ENCODE measurements at places on chromosomes 1 and 21. TPM values are rescaled to one million over a fixed set of nuclear protein-coding genes. Genes with fewer than 3 reads are reported as not detected.

DNA sequence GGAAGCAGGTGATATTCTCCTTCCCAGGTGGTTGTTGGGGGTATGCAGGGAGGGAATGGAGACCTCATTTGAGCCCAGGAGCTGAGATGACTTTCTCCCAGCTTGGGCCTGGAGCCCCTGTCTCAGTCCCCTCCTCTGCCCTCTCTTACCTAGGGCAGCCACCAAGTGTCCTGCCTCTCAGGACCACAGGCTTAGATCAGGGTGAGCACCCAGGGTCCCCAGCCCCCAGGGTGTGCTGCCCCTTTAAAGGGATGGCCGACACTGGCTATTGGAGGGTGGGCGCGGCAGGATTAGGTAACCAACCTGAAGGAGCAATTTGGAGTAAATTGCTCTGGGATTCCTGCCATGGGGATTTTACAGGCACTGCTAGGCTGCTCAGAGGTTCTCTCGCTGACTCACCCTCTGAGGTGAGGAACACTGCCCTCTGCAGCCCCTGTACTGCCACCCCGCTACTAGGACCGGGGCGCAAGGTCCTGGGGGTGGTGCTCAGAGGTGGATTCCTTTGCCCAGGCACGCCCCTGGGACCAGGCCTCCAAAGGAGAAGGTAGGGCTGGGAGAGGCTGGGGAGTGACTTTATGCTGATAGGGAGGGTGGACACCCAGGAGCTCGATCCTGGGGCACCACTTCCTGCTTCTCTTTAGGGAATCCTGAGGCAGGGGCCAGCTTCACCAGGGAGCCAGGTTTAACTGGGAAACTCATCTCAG lies 1.5 kb downstream of the RPS6KA1 start:
- no peak for DNase-seq

GRCh38 chr1:56017336-56017735 lies 562.0 kb downstream of the PLPP3 start:
- no peaks in the 10 kb centered on the region for H3K36me3 ChIP-seq
- no peaks in the 10 kb centered on the region for H3K27me3 ChIP-seq
- no peak overlapping the region for H3K27ac ChIP-seq
- H3K4me1 ChIP-seq, result no peaks in the 10 kb centered on the region
- H3K4me3 ChIP-seq, result no peak overlapping the region
- DNase-seq, result no peak

DNA sequence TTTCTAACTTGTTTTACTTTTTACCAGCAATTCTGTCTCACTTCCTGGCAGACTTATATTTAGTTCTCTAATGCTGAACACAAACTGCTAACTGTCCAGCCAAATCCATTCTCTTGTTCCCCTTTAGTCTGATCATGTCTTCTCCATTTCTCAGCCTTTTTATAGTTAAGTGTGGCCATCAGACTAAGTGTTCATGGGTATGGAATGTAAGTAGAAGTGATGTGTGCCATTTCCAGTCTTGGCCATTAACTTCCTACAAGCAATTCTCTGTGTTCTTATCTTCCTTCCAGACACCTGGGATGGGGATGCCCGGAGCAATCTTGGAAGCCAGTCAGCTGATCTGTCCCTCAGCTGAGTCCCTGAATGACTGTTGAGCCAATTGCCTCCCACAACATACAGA lies 165.8 kb downstream of the ST6GALNAC3 start:
- no peak overlapping the region for H3K27ac ChIP-seq
- H3K4me1 ChIP-seq, result no peaks in the 10 kb centered on the region
- no peaks in the 10 kb centered on the region for H3K36me3 ChIP-seq
- H3K4me3 ChIP-seq, result no peak overlapping the region
- no peaks in the 10 kb centered on the region for H3K27me3 ChIP-seq

GRCh38 chr1:117166076-117166475 lies 44.5 kb upstream of the TRIM45 start:
- H3K4me1 ChIP-seq, result no peaks in the 10 kb centered on the region
- H3K4me3 ChIP-seq, result no peak overlapping the region

- H3K4me1 ChIP-seq, result no peaks in the 10 kb centered on the region
- no peak for DNase-seq
- H3K27me3 ChIP-seq, result no peaks in the 10 kb centered on the region
- no peaks in the 10 kb centered on the region for H3K36me3 ChIP-seq
- H3K27ac ChIP-seq, result no peak overlapping the region
- no peak overlapping the region for H3K4me3 ChIP-seq
Measured at GRCh38 chr1:43214501-43215444, 42.6 kb downstream of the CFAP57 start.

DNA sequence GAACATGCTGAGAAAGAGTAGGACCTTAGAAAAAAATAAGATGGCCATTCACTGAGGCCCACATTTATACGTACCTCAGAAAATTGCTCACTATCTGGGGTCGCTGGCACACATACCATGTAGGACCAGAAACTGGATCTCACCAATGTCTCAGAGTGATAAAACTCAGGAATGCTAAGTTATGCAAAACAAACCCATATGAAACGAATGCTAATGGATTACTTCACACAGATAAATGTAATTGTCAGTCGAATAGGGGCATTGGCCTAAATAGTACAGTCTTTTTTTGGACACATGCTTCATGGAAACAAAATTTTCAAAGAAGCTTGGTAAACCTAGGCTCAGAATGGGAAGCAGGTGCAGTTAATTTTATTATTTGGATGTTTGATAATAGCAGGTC lies 32.6 kb upstream of the RGS2 start:
- H3K27ac ChIP-seq, result no peak overlapping the region
- H3K4me1 ChIP-seq, result no peaks in the 10 kb centered on the region
- no peak for DNase-seq
- no peak overlapping the region for H3K4me3 ChIP-seq

SHISAL2A gene
- not detected for total RNA-seq
